ENCODE measurements at places on chromosomes 2 and 18.

DNA sequence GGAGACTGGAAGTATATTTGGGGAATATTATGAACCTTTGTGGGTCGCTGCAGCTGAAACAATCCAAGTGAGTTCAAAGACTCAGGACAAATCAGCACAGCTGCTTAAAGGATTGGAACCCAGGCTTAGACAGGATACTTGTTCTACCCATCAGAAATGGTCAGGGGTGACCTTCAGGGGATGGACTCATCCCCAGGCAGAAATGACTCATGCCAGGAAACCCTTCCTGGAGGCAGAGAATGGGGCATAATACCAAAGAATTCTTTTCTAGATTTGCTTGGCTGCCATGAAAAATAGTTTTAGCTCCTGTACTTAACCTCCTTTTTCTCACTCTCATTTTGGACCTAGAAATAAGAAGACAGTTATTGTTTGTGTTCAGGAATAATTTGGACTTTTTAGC, 425.5 kb downstream of the TSN start:
- peak; percentile 8 for DNase-seq

- no peak for DNase-seq
These were observed 475.3 kb downstream of the RIT2 start for GRCh38 chr18:42640160-42640559.

- DNase-seq, result no peak
These were observed 34.7 kb downstream of the CTNNA2 start for GRCh38 chr2:79547568-79547967.

DNA sequence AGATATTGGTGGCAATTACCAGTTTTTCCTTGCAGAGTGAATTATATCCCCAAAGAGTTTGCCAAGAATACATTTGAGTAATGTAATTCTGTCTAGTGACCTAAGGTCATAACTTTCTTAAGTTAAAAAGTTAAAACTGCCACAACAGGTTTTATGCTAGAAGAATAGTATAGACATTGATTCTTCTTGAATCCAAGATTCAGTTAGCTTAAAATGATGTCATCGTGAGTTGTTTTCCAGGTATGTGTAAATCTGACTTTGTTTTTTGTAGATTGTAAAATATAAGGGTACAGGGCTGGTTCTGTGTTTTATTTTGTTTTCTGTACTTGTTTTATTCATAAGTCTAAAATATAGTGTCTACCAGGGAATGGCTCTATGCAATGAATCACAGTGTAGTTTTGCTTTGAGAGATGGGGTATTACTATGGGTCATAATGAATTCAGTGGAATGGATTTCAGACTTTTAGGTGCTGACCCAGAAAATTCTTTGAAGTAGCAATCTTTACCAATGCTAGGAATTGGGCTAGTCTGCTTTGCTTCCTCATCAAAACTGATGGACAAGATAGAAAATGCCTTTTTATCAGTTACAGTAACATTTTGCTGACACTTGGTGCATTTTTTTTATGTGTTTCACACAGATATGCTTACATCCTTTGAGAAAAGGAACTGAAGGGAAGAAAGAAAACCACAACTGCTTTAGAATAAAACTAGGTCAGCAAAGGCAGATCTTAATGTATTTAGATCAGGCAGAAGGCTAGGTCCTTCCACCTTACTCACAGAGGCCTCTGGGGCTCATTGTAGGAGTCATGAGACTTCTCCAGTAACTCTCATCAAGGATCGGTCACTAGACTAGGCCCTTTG, 20.8 kb upstream of the MGAT5 start:
- peak; percentile 29 for DNase-seq

DNA sequence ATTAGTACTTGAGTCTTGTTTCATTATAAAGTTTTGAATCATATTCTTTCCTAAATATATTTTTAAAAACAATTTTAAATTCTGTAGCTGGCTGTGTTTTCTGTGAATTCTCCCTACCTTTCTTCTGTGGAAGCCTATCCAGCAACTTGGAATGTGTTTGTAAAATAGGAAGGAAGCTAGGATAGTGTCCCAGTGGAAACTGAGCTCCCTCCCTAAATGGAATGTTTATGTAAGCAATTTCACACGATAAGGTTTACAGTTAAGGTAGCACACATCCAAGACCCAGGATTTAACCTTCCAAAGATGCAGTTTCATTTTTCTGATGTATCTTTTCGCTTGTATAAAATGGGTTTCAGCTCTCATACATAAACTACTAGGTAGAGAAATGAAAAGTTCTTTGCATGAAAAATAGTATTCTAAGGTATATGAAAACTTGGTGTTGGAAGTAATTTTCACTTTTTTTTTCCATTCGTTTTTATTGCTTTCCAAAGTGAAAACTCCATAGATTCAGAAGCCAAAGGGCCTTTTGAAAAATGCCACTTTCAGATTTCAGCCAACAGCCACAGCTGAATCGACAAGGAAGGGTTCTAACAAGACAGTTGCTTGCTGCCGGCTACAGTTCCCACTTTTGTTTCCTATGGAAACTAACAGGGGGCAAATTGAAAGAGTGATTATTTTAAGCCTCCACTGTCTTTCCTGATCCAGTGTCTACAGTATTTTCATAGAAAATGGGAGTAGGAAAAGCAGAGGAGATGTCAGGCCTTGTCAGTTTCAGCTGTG, 405.1 kb upstream of the POU3F3 start:
- DNase-seq, result no peak

DNA sequence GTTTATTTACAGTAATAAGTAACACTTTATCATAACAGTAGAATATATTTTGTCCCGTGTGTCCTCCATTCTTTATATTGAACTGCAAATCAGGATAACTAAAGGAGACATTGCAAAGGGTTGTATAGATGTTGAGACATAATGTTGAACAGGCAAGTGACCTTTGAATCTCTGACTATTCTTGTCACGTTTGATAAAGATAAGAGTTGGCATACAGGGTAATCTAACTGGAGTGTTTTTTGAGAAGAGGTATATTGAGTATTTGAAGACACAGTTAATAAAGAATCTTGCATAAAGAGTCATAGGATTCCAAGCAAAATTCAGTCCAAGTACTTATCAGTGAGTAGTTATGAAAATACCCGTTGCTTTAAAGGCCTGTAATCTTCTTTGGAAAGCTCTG, 21.7 kb downstream of the CCDC195 start:
- no peak for DNase-seq

GRCh38 chr2:134260713-134261112, 6.8 kb downstream of the MGAT5 start:
- DNase-seq, result peak; percentile 76

- DNase-seq, result no peak
These were observed 424.2 kb downstream of the NRXN1 start for GRCh38 chr2:50607721-50608120.

DNA sequence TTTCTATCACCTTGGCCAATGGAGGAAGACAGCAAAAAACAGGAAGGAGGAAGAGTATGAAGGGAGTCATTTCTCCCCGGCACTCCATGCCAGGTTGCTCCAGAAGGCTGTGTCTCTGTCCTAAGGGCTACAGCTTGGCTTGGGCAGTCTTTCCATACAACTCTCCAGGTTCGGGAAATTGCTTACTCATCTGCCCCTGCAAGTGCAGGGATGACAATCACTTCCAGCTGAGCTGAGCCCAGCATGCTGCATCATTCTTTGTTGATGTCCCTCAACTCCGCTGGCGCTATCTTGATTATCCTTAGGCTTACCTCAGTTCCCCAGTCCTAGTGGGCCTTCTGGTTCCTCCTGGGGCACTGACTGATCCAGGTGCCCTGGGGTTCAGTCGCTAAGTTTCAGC, 86.9 kb upstream of the COPS8 start:
- DNase-seq, result no peak

DNA sequence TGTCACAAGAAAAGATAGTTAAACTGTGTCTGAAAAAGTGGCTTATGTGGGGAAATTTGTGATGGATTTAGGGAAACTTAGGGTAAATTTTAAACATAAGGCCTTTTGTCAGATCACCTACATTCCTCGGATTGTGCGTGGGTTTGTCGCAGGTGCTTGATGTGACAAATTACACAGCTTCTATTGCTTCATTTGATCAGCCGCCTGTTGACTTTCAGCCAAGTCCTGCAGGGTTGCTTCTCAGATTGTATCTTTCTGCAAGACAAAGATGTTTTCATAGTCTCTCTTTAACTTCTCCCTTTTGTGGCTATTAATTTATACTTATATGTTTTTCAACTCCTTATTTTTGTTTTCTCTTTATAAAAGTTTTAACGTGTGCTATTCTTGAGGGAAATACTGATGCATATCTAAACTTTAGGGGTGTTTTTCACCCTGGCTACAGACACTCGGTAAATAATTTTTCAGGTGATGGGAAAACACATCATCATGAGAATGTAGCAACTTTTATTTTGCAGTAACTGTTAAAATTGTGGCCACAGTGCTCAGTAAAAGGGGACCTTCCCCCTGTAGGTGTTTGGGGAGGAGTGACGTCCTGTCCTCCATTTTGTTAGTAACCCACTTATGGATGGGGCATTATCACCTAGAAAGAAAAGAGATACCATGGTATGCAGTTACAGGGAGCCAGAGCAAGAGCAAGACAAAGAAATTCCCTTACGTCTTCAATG, 31.4 kb downstream of the GALM start:
- no peak for DNase-seq

DNA sequence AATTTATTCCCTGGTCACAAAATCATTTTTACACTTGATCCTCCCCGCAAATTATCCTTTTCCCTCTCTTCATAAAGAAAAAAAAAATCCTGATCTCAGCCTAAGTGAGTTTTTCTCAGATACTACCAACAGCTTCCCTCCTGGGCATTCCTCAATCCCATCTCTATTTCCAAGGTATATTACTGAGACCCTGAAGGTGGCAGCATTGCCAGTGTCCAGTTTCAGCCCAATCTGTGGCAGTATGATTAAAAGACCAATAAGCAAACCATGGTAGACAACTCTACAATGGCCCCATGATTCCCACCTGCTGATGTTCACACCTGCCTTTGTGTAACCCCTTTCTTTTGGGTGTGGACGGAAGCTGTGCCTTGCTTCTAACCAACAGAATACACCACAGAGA, 45.1 kb downstream of the CCDC93 start:
- no peak for DNase-seq

DNA sequence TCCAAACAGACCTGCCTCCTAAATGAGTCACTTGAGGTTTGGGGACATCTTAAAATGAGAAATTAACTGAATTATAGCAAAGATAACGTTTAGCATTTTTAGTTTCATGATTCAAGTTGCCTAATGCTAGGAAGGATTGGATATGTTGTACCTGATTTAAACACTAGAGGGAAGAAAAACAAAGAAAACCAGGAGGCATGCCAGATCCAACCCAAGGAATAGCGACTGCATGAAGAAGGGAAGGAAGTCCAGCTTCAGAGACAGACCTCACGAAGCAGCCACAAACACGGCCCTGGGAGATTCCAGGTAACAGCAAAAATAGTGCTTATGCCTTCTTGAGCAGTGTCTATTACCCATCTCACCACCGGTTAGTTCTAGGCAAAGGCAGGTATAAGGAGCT, 499.9 kb upstream of the SPHKAP start:
- peak; percentile 65 for DNase-seq

- DNase-seq, result no peak
These were observed 33.8 kb downstream of the HS1BP3 start for GRCh38 chr2:20617081-20617575.

GRCh38 chr18:70428439-70428838, 139.6 kb downstream of the SOCS6 start:
- no peak for DNase-seq

GRCh38 chr2:175318542-175318941, 137.0 kb upstream of the ATP5MC3 start:
- no peak for DNase-seq

DNA sequence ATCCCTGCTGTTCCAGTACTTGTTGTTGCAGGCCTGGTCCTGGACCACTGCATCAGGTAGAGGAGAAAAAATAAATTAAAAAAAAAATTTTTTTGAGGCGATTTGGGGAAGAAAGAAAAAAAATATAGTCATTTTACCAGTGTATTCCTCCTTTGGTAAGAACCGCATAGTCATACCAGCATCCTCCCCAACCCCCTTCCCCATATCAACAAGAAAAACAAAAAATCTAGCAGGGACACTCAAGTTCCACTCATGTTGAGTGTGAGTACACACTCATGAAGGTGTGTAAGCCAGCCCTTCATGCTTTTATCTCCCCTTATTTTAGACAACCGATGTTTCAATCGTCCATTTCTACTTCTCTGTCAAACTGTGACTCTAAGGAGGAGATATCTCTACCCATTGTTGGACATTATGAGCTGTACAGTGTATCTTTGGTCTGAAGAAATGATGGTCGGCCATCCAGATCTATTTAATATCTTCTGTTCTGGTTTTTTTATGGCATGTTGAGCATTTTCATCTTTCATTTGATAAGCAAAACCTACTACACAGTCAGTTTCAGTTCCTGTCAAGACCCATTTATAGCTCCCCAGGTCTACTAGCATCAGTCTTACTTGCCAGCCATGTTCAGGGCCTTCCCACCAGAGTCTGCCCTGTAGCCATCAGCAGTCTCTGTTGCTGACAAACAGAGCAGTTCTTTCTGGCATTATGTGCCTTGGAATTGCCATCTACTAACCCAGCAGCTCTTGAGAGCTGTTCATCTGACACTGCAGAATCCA, 20.0 kb downstream of the ELP2 start:
- no peak for DNase-seq

DNA sequence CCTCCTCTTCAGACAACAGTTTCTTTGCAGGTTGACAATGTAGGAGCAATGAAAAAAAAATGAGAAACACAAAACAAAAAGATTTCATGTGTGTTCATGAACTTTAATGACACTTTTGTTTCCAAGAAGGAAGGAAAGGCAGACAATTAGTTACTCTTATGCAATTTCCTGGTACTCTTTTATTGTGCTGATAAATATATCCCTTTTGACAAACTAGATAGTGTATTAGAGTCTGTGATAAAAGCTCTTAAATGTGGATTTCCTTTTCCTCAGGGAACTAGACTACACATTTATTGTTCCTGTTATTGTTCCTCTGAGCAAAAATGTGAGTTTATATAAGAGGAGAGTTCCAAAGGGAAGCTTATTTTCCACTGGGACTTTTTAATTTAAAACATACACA, 188.7 kb upstream of the NRXN1 start:
- DNase-seq, result no peak

DNA sequence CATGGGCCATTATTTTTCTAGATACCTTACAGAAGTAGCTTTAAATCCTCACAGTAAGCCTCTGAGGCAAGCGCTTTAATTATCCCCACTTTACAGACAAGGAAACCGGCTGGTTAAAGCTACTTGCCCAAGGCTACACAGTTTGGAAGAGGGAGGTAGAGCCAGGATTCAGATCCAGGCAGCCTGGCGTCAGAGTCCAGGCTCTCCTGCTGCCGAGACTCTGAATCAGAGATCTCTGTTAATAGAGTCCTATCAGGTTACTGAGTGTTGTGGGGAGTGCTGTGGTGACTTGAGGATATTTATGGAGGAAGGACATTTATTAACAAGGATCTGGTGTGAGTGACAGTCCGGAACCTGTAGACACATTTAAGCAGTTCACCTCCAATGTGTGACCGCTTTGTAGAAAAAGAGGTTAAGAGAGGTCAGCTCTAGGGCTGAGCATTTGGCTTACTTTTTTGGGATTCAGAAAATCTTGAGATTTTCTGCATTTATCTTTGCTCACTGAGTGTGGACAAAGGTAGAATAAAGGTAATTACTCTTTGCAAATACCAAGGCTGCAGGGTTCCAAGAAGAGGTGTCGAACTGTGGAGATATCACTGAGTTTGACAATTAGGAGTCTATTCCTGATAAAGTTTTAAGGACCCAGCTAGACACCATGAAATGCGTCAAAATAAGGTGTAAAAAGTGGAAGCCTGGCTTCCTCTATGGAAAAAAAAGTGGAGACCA, 1.6 kb upstream of the CEP192 start:
- DNase-seq, result no peak

Data from EL (cell line).